ENCODE measurements at places on chromosomes 2 and 18. TPM values are rescaled to one million over a fixed set of nuclear protein-coding genes. Genes with fewer than 3 reads are reported as not detected.
A peak's percentile ranks its signal among the peaks of the same experiment; 100 is the strongest.

DNA sequence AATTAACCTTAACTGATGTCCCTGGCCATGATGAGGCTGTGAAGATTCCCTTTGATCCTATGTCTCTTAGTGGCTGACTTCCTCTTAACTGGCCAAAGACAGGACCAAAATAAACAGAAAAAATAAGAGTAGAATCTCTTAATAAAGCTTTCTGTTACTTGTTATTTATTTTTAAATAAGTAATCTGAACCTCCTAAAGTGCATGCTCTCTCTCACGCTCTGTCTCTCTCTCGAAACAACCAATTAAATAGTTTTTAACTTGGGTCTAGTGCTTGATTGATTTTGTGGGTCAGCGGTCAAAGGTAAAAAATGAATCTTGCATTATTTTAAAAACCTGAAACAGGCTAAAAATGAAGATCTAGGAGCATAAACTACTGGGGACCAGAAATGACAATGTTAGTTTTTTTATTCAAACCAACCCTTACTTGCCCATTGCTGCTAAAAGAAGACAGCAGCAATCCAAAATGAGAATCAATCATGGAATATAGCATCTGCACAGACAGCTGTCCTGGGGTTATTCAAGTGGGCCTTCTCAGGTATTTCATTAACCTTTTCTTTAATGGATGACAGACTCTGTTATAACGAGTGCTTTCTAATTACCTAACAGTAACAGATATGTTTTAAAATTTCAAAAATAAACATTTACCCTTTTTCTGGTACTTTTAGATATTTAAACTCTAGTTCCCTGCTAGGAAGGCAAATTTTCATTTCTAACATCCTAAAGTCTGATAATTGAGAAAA is 11.2 kb downstream of the GAREM1 start:
- no peak for DNase-seq

Gene RNF125
- total RNA-seq = 1.1 TPM

DNA sequence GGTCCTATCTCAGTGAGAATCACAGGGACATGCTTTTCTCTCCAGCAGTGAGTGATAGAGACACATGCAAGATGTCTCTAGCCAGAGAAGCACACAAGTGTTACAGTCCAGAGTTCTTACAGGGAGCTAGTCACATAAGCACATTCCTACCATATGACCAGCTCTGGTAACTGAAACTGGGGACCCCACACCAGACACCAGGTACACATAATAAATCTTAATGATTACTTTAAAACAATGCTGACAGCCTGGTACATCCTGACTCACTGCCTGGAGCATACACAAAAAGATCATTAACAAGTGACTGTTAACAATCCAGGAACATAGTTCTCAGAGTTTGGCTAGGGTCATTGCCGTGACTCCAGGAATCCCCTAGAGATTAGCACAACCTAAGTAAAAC is 53.6 kb downstream of the GALNT1 start:
- DNase-seq = no peak

Gene SNORC
- 1.6 TPM for total RNA-seq

Gene IL36RN
- not detected for total RNA-seq

GRCh38 chr18:74050807-74051206 is 96.8 kb downstream of the FBXO15 start:
- DNase-seq = peak; percentile 51

Gene KCNG2
- 0.31 TPM for total RNA-seq

GRCh38 chr2:67889056-67889455 is 173.7 kb downstream of the C1D start:
- no peak for DNase-seq

- no peak for DNase-seq
Measured at GRCh38 chr2:122710049-122710448, 954.6 kb downstream of the TSN start.

- no peak for DNase-seq
Measured at GRCh38 chr18:55706898-55707297, 118.9 kb upstream of the TCF4 start.

DNA sequence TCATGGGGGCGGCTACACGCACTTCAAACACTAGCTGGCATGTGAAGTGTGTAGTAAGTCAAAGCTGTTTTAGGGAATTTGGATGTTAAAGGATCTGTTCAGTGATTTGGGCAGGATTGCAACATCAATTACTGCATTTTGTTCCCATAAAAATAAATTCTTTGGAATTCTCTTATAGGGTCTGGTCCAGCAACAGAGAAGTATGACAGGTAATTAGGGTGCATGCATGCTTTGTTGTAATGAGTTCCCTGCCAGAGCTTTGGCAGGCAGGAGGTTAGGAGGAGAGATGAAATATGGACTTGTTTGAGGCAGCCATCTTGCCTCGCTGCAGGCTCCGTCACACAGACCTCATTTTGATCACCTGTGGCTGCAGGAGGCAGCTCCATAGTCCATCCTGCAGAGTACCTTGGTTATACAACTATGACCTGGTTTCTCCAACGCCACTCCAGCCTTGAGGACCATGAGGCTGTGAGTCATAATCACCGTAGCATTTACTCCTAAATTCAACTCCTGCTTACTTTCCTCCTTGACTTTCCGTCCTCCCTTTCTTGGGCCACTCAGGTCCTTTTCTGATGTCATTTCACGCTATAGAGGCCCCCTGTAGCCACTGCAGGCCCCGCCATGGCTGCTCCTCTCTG is 26.5 kb upstream of the EML4 start:
- DNase-seq = no peak

Gene LCT
- not detected for total RNA-seq

DNA sequence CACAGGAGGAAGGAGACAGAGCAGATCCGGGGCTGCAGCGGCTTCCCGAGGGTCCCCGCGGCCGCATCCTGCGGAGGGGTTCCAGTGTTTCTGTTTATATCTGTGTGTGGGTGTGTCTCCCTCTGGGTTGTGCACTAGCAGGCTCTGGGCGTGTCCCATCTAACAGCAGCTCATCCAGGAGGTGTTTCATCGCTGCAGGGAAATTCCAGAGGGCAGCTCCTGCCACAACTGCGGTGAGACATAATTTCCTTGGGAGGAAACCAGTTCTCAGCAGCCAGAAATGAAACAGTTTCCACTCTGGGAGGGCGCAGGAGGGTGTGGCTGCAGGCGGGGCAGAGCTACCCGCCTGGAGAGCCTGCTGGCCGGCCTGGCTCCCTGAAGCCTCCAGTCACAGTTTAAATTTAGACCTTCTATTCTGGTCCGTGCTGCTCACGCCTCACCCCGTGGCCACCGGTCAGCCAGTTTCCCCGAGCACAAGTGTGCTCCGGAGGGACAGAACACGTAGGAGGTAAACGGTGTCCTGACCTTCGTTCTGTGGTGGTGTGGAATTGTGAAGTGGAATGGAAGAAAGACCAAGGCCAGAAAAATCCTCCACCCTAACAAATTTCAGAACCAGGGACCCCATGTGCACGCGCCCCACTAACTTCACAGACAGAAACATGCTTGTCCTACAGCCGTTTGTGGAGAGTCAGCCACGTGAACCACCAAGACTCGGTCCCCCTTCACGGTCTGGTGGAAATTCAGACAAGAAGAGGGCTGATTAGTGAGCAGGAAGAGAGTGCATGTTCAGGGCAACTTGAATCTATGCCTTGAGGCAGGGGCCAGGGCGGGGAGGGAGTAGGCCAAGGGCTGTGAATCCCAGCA is 50.2 kb downstream of the TEX44 start:
- peak; percentile 38 for DNase-seq

Gene SERPINB5
- total RNA-seq = not detected

All from occipital lobe (tissue), 3 donors.